ENCODE measurements at places on chromosomes 1 and 21.

- DNase-seq = no peak
These were observed 109.8 kb downstream of the KCNK2 start for GRCh38 chr1:215192306-215192705.

DNA sequence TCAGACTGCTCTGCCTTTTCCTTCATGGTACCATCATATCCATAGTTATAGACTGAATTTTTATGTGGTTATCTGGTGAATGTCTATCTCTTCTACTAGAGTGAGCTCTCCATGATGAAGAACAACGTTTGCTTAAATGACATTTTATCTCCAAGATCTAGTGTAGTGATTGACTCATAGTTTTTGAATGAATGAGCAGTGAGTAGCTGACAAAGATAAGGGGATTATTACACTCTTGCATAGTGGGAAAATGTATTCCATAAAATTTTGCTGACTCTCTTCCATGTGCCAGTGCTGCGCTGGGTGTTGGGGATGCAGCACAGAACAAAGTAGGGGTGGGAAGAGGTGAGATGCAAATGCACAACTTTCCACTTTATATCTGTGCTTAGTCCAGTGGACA lies 147.7 kb downstream of the TGFB2 start:
- no peak for DNase-seq

DNA sequence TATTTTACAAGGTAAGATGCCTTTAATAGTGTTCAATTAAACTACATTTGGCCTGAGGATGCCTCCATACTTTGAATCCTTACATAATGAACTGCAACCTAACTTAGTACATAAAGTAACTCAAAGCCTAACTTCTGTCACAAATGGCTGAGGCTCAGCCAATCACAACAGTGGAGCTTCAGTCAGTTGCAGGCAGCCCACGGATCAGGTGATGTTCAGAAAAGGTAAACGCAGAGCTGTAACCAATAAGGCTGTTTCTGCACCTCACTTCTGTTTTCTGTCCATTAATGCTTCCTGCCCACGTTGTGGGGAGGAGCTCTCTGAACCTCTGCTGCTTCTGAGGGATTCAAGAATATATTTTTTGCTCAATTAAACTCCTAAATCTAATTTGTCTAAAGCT lies 94.8 kb upstream of the KIAA0040 start:
- no peak for DNase-seq

GRCh38 chr1:70146488-70146887 lies 58.9 kb downstream of the LRRC40 start:
- no peak for DNase-seq

GRCh38 chr1:114510274-114511031 lies 550 bp downstream of the TRIM33 start:
- peak; percentile 40 for DNase-seq

GRCh38 chr1:23217421-23218115 lies at the start of gene HTR1D:
TSS of gene HTR1D (minus strand) at chr1:23217502. CDS start at chr1:23194219, 23,283 bp downstream.
- DNase-seq = peak; percentile 6

GRCh38 chr1:151801310-151801820 lies 3.9 kb downstream of the LINGO4 start:
- DNase-seq = no peak

DNA sequence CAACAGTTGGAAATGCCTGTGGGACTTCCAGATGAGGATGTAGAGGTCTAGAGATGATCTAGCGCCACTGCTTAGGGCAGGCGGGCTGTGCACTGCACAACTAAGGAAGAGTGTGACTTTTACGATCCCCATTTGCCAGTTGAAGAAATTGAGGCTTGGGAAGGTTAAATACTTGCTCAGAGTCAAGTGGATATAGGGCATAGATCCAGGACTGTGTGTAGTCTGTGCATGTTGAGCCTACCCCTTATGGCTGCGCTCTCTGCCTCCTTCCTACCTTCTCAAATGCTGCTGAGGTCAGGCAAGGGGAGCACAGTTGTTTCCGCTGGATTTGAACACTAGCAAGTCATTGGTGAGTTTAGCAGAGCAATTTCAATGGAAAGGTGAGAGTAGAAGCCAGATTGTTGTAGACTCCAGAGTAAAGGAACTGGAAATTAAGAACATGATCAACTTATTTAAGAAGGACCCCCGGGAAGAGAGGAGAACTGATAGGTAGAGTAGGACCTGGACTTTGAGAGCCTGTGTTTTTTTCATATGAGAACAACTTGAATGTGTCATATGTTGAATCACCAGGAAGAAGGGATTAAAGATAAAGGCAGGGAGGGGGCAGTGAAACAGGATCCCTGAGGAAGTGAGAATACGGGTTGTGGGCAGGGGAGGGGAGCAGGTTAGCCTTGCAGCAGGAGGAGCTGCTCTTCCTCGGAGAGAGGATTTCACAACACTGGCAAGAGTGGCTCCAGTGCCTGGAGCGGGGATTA lies 2.7 kb downstream of the CAPN2 start:
- DNase-seq = no peak

- no peak for DNase-seq
These were observed 3.5 kb upstream of the BSND start for GRCh38 chr1:54995013-54995760.

- no peak for DNase-seq
These were observed 37.1 kb downstream of the PLA2G4A start for GRCh38 chr1:186865857-186866256.

DNA sequence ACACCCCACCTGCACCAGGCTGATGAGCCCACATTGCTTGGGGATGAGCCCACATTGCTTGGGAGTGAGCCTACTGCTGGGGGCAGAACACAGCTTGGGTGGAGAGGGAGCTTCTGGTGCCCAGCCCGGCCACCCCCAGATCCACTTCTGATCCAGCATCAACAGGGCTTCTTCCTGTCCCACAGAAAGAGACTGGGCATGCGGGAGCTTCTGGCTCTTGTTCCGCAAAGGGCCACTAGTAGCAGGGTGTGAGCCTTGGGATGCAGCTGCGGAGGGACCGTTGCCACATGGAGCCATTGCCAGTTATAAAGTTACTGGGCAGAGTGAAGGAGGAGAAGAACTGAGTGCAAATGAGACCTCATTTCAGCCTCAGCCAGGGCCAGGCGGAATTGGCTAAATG lies 36.3 kb downstream of the PKP1 start:
- DNase-seq = no peak

- no peak for DNase-seq
These were observed 884 bp downstream of the SPATA6 start for GRCh38 chr1:48470950-48471690.

DNA sequence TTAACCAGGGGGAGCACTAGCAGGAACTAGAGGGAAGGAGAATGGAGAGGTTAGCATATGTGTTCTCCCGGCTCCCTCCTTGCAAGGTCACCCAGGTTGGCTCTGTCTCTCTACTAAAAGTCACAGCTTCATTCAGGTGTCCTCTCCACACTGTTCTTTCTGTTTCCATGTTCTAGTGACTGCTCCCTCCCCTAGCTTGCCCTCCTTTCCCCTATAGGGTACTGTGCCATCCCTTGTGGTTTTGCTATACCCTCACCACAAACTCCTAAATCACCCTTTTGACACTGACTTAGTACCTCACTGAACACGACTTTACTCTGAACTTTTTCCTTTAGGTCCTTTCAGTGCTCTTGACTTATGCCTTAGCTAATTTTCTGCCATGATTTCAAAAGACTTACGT lies 389.3 kb downstream of the ST6GALNAC3 start:
- no peak for DNase-seq

DNA sequence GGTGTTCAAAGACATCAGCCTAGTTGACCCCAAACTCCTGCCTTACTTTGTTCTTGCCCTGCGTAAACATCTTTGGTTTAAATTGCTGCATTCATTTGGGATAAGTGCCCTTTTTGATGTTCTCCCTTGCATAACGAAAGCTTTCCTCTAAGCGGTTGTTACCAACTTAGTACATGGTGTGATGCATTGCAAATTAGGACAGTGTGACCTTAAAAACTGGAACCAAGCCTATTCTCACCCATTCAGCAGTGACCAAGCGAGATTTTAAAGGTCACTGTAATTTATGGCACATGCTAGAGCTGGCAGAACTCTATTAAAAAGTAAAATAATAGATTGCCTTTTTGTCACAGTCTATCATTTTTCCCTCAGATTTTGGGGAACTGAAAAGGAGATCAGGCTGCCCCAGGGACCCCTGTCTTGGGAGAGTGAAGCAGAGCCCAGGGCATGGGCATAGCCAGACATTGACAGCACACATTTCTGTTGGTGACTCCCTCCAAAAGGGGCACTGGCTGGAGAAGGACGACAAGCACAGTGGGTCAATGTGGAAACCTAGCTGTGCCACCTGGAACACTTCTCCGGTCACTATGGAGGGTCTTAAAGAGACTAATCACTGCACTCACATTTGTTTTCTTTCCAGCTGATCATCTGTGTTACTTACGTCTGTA lies 63.9 kb downstream of the KCNK1 start:
- DNase-seq = no peak

GRCh38 chr1:43005460-43006361 lies 47.0 kb upstream of the SLC2A1 start:
- no peak for DNase-seq

DNA sequence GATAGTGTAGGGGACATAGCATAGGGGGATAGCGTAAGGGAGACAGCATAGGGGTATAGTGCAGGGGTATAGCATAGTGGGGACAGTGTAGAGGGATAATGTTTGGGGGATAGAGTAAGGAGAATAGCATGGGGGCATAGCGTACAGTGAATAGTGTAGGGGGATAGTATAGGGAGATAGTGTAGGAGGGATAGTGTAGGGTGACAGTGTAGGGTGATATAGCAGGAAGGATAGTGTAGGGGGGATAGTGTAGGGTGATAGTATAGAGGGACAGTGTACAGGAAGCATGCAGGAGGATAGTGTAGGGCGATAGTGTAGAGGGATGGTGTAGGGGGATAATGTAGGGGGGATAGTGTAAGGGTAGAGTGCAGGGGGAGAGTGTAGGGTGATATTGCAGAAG lies 11.7 kb upstream of the ARF1 start:
- no peak for DNase-seq

DNA sequence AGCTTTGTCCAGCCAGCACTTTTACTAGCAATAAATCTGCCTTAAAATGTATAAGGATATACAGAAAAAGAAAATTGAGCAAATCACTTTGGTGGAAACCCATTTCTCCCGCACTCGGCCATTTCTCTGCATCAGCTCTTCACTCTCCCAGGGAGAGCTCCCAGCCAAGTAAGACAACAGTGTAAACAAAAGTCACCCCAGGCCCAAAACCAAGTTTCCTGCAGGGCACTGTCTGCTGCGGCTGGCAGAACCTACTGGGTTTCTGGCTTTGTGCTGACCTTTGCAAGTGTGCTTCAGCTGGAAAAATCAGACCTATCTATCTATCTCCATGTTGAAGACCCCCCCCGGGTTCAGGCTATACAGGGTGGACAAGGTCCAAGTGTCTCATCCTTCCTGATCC lies 476.7 kb upstream of the CAMK1G start:
- no peak for DNase-seq

DNA sequence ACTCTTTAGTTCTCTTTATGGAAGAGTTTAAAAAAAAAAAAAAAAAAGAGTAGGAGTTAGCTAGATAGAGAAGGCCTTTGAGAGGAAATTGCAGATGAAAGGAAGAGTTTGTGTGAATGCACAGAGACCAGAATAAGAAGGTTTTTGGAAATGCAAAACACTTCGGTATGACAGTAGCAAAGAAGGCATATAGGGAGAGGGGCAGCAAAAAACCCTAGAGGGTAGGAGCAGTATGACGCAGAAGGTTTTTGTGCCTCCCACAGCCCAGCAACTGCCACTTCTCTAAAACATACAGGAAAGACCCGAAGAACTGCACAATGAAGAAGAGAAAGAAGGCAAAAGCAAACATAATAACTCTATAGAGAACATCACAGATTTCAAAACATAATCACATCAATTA lies 84.3 kb downstream of the WDR64 start:
- DNase-seq = no peak

DNA sequence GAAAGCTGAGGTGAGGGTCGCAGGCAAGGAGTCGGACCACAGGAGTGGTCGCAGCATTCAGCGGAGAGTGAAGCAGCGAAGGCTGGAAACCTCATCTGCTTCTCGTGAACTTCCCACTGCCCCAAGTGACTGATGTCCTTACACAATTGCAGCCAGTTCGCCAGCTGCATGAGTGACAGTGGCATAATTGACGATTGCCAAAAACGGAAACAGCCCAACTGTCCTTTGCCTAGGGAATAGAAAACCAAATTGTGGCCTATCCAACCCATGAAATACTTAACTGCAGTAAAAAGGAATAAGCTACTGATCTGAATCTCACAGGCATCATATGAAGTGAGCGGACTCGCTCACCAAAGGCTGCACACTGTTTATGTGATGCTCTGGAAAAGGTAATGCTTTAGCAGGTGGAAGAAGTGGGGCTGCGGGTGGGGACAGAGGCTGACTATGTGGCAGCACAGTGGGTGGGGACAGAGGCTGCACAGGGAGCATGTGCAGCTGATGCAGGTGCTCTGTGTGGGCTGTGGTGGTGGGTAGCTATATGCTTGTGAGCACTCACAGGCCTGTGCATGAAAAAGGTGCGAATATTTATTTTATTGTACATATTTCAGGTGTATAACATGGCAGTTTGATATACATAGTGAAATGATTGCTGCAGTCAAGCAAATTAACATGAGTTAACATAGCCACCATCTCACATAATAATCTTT lies 4.2 kb upstream of the NLRP3 start:
- no peak for DNase-seq

DNA sequence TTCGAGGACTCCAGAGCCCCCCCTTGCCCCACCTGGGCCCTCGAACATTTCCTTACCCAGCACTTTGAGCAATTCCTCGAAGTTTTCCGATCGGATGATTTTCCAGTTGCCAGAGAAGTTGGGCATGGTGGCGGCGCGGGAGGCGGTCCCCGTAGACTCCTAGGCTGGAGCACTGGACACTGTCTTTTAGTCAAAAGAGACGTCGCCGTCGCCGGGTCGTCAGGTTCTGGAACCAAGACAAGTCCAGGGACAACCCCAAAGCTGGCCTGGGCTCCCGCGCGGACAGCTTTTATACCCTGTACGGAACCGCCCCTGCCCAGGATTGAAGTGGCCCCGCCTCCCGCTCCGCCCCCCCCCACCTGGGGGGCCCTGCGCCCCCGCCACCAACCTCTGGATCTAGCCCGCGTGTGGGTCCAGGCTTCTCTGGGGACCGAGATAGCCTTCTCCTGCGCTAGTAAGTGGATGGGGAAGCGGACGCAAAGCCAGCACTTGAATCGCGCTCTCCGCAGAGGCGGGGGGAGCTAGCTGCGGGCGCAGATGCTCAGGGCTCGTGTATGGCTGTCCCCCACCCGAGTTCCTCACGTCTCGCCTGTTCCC lies at the start of gene CRABP2:
Gene CRABP2, minus strand, starts transcription at position 263 of the 597 bp plus-strand sequence. Its CDS starts 137 bp downstream, at position 126.
- DNase-seq = peak; percentile 24

DNA sequence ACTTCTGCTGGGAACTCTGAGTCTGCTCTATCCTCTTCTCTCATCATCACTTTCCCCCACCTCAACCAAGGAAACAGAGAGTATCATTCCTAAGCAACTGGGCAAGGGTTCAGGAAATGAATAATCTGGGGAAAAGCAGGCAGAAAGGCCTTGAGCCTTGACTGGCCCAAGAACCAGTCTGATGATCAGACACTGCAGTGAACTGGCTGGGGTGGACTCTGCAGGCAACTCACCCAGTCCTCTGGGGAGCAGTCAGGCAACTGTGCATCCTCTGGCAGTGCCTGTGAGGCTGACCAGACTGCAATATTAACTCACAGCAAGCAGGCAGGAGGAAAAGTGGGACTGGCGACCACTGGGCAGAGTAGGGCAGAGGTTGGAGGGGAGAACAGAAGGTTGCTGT lies 991 bp downstream of the ANKRD35 start:
- DNase-seq = no peak

- DNase-seq = peak; percentile 52
These were observed 63.9 kb downstream of the CAPN2 start for GRCh38 chr1:223776075-223776814.

Measured in activated naive CD8-positive, alpha-beta T cell treated with anti-CD3 and anti-CD28 coated beads, Interleukin-2, amount 50 U/mL, for 24 hours (primary cell).